ENCODE measurements at places on chromosomes 2 and 18. TPM values are rescaled to one million over a fixed set of nuclear protein-coding genes. Genes with fewer than 3 reads are reported as not detected.

Gene OSBPL6
- polyA plus RNA-seq: 7.6 TPM

DNA sequence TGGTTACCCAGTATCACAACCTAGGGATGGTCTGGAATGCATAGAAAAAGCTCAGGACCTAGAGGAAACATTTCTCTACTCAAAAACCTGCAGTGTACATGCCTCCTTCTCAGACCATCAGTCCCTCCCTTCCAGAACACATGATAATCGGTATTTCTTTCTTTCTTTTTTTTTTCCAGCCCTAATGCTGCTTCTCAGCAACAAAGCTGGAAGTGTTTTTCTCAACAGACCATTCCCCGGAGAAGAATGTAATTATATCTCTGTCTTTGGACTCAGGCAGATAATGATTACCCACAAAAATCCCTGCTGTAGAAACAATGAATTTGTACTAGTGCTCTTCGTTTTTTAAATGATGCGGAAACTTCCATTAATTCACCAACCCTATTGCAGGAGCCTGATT, 44.1 kb upstream of the NDUFV2 start:
- no peak for DNase-seq

DNA sequence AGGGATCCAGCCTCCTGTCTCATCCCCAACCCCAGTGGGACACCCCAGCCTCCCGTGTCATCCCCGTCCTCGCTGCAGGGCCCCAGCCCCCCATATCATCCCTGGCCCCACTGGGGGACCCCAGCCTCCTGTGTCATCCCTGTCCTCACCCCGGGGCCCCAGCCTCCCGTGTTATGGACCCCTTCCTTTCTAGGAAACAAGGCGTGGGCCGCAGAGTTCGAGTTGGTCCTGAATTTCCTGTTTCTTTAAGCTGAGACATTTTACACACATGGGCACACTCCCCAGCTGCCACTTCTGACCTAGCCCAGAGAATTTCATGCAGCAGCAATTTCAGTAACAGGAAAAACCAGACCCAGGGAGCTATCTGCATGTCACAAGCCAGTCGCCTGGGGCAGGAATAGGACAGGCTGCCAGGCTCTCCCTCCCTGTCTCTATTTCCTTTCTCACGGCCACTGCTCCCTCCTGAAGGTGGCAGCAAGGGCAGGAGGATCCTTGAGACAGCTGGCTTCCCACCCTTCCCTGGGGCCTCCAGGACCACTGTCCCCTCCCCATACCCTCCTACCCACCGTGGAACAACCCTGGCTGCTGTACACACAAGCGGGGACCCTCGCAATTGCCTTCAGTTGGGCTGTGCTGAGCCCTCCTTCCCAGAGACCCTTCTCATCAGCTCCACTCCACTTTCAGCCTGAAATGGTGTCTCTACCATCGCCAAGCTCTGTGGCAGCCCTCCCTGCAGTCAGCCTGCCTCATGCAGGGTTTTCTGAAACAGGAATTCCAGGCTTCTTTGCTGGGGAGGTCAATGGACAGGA, 141.9 kb upstream of the ID2 start:
- peak; percentile 76 for DNase-seq

- peak; percentile 34 for DNase-seq
These were observed 97.9 kb upstream of the KLHL29 start for GRCh38 chr2:23286758-23287704.

- no peak for DNase-seq
These were observed 249.4 kb upstream of the HS6ST1 start for GRCh38 chr2:128568106-128568505.

GRCh38 chr18:59478591-59478990, 119.5 kb upstream of the LMAN1 start:
- DNase-seq: no peak

DNA sequence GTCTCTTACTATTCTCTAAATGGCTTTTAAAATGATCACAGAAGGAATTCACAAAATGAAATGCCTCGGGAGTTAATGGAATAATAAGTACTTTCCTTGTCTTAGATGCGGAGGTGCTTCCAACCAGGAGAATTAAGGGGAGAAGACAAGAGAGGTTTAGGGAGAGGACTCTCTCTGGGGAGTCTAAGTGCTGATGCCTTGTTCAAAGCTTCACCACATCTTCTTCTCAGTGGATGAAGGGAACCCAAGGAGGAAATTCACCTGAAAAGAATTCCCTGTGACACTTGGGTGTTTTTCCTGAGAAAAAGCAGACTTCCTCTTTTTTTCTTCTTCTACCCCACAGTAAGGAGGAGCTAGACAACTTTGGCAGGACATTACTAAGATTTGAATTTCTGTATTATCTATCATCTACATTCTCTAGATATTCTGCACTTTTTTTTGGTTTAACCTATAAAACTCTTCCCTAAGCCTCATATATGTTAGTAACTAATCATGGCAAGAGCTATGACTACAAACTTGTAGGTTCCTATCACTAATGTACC, 70.1 kb upstream of the GRB14 start:
- DNase-seq: no peak
